NCI-H774 (cell line): ENCODE measurements at places on chromosomes 5 and 9.

GRCh38 chr5:41325074-41325473 is 111.7 kb upstream of the C6 start:
- no peak for DNase-seq

GRCh38 chr9:98856982-98857381 is 49.5 kb downstream of the GALNT12 start:
- no peak for DNase-seq

DNA sequence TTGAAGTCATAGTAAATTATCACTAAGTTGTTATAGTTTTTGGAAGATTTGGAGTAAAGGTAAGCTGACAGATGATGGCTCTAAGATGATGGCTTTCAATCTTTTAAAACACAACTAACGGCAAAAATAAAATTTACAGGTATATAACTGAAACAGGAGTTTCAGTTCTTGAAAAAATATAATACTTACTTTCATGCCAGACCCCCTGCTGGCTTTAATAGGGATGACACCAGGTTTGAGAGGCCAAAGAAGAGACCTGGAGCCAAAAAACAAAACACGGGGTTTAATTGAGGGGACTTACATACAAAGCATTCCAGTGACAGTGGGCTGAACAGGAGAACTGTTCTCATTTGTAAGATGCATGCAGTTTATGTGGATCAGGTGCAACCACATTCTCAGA is 301.7 kb upstream of the PCSK5 start:
- DNase-seq: no peak

DNA sequence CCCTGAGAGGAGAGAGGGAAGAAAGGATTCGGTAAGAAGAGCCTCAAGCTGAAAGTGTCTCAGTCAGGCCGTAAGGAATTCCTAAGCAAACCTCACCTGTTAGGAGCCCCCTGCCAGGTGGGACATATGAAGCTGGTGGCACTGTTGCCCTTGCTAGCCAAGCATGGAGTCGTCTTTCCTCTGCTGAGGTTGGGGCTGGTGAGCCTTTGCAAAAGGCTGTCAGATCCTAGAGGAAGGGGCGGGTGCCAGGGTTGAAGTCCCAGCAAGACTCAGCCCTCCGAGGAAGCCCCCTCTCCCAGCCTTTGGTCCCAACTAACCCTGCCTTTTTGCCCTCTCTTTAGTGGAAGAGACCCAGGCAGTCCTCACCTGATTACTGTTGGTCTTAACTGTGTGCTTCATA is 5.5 kb upstream of the SMIM32 start:
- DNase-seq: no peak

DNA sequence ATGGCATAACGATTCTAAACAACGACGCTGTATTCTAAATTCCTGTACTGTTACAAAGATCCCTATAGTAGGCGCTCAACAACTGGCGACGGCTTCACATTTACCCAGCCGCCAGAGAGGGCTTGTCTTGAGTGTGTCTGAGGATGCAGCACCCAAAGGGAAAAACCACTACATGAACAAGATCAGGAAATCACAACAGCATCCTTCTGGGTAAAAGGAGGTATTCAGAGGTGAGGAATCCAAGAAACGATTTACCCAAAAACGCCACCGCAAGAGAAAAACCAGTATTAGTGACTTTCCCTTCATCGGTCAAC is 711 bp downstream of the TTC33 start:
- peak; percentile 48 for DNase-seq

DNA sequence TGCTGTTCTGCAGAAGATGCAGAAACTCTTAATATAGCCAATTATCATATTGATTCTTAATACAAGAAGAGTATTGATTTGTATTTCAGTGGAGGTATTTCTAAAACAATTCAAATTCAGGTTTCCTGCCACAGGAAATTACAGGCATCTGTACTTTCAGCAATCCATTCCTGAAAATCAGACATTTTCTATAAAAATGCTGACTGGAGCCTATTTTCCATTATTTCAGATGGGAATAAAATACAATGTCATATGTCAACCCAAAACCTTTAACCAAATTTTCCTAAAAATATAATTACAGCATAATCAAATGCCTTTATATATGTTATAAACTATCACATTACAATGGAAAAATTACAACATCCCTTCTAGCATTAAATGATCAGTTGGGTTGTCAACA is 131.5 kb downstream of the MELK start:
- DNase-seq: no peak

- no peak for DNase-seq
Observed at GRCh38 chr9:92711844-92712243, 41.9 kb upstream of the IPPK start.
